GM18507 (cell line): ENCODE measurements at places on chromosomes 2 and 18.

- no peak for DNase-seq
Observed at GRCh38 chr2:149169656-149170055, 131.2 kb downstream of the LYPD6B start.

DNA sequence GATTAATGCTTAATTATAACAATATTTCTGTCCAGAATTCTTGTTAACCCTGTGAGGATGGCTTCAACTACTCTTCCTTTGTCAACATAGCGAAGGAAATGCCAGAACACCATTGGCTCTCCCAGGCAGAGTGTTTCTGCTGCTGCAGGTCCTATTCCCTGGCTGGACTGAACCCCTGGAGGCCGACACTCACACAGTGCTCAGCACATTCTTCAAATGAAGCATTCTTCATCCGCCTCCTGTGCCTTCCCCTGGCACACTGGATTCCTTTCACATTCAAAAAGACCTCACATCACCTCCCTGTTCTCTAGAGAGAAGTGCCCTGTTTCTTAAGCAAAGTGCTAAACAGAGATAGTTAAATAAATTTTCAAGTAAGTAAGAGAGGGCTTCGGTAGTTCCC, 187.3 kb upstream of the MSH6 start:
- DNase-seq = no peak

GRCh38 chr2:9282128-9283112, 75.8 kb downstream of the ASAP2 start:
- no peak for DNase-seq

- no peak for DNase-seq
Observed at GRCh38 chr2:128384956-128385355, 66.3 kb upstream of the HS6ST1 start.

- no peak for DNase-seq
Observed at GRCh38 chr2:225590932-225591331, 191.4 kb downstream of the NYAP2 start.

- no peak for DNase-seq
Observed at GRCh38 chr2:72191441-72191840, 43.8 kb upstream of the CYP26B1 start.

GRCh38 chr2:195520671-195521155, 136.3 kb upstream of the SLC39A10 start:
- DNase-seq = no peak

DNA sequence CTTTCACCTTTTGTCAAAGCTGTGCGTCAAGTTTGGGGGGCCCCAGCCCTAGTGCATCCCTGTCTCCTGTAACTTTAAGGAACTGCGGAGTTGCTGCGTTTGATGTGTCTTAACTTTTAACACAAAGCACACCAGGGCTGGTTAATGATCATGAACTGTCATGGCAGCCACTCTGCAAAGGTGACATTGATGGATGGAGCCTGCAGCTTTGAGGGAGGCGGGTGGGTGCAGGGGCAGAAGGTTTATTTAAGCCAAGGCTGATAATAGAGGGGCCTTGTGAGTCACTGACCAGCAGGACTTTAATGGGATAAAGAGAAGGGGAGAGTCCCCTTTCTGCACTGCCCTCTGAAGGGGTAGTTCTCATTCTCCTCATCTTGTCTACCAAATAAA, 190.2 kb upstream of the GATA6 start:
- DNase-seq = no peak

GRCh38 chr2:122156176-122156890, 400.9 kb downstream of the TSN start:
- no peak for DNase-seq

- no peak for DNase-seq
Observed at GRCh38 chr2:177053038-177053437, 159.6 kb upstream of the HNRNPA3 start.

DNA sequence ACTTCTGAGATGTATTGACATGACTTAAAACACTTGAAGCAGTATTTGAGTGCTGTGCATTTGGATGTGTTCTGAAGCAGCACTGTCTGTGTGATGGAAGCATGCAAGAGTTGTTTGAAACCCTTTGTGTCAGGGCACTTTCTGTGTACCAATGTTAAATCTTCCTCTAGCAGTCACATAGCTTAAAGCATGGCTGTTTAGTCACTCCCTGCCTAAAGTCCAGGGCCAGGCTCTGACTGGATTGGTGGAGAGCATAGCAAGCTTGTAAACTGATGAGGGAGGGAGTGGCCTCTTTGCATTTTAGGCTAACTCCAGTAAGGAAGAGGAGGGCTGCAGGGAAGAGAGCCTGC, 73.5 kb downstream of the MYO1B start:
- no peak for DNase-seq

- DNase-seq = no peak
Observed at GRCh38 chr2:33392366-33392765, 84.1 kb upstream of the RASGRP3 start.

DNA sequence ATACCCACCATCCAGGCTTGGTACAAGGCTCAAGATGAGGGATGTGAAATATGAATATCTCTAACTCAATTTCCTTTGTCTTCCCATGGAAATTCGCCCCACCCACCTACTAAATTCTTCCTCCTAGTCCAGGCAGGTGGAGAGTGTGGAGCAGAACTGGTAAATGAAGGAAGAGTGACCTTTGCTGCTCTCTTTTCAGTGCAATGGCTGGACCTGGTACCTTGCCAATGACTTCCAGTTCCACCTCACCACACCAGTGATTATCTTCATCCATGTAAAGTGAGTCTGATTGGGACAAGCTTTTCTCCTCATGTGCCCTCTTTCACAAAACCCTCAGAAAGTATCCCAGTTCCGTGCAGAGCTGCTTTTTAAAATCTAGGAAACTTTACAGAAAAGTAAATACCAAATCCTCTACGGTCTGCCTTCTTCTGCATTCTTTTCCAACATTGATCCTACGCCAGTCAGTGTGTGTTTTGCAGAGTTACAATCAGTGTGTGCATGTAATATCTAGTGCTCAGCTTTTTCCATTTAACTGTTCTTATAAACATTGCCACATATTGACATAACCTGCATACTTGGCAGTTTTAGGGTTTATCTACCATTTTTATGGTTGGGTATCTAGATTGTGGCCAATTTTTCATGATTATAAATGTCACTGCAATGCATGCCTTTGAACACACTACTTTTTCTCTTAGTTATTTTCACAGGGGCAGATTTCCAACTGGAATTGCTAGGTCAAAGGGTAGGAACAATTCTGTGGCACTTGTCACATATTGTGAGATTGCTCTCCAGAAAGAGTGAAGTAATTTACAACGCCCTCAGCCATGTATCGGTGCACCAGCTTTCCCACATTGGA, 86.5 kb upstream of the SEC11C start:
- no peak for DNase-seq

- DNase-seq = no peak
Observed at GRCh38 chr18:23547846-23548245, 38.5 kb downstream of the NPC1 start.

DNA sequence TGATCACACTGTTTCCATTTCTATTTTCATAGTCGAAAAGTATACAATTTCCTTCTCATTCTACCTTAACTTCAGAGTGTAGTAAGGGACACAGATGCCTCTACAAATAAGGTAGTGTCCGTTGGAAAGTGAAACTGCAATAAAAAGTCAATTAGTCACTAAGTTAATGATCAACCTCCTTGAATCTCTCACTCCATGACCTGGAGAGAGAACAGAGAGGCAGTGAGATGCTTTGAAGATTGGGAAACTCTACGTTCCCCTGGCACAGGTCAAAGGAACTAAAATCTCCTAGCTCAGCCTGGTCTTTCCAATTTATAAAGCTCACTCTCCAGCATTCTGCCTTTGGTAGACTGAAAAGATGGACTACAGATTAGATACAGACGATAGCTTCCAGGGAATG, 153.8 kb upstream of the ACAA2 start:
- no peak for DNase-seq

DNA sequence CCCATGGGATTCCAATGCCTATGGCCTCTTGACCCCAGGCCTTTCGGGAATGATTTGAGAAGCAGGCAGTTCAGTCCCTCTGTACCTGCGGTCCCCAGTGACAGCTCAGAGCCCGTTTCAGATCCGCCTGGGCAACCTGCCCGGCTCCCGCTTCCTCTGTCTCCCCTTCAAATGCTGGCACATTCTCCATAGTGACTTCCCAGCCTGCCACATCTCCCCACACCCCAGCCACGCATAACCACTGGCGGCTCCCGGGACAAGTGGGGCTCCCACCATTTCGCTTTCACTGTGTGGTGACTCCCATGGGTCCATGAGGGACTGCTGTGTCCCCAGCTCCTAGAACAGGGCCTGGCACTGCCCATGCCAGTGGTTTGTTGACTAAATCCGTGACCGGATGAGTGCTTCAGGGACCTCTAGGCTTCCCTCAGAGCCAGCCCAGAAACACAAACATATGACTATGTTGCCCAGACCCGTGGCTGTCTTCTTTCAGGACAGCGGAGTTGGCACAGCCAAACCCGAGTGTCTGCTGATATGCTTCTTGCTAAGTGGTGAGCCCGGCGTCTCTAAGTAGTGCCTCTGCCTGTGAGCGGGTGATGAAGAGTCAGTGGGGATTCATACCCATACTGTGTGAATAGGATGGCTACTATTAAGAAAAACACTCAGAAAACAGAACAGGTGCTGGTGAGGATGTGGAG, 91.2 kb downstream of the GLI2 start:
- DNase-seq = no peak

GRCh38 chr2:103363639-103364038, 601.8 kb downstream of the TMEM182 start:
- no peak for DNase-seq

GRCh38 chr2:197310271-197310985, at the start of gene ANKRD44:
Gene ANKRD44, minus strand, starts transcription at chr2:197310780. Its CDS starts 176 bp downstream, at chr2:197310604.
- DNase-seq = peak; percentile 70

- DNase-seq = no peak
Observed at GRCh38 chr2:160924936-160925353, 235.3 kb upstream of the TANK start.

- no peak for DNase-seq
Observed at GRCh38 chr2:237296756-237297155, 117.2 kb downstream of the COL6A3 start.

GRCh38 chr2:38959938-38960608, 70.4 kb downstream of the ARHGEF33 start:
- DNase-seq = peak; percentile 62

- no peak for DNase-seq
Observed at GRCh38 chr2:133755480-133756300, 187.4 kb upstream of the NCKAP5 start.

GRCh38 chr2:30336084-30336483, 104.8 kb downstream of the LBH start:
- DNase-seq = no peak

DNA sequence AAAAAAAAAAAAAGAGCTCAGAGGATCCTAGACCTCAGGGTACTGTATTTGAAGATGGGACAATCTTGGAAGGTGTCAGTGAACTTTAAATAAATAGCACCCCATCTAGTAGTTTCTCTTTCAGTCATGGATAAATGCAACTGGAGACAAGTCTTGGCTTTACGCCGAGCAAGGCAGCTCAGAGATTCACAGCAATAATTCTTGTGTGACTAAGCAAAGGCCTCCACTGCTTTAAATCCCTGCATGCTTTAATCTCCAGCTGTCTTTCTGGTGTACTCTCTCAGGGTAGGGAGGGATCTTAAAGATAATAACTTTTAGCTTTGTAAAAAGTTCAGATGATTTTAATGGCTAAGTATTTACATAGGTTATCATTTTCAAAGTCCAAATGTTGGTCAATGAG, 36.3 kb downstream of the NRXN1 start:
- DNase-seq = no peak

DNA sequence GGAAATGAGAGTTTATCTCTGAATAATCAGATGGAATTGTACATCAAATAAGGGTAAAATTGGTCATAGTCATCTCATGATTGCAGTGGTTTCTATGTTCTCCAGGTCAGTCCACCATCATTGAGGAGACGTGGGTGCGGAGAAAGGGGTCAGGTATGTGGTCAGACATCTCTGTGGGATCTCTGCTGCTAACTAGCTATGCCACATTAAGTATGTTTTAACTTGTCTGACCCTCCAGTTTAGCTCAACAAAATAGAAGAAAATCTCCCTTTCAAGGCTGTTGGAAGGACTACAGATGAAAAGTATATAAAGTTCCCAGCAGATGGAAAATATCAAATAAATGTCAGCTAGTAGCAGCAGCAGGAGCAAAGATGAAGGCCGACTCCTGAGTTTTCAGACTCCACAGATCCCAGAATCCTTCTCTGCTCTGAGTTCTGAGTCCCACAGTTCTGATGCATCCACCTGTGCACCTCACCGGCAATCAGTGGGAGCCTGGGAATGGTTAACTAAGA, 106.6 kb upstream of the CYP1B1 start:
- no peak for DNase-seq

- DNase-seq = no peak
Observed at GRCh38 chr2:12498704-12499103, 218.0 kb upstream of the TRIB2 start.

GRCh38 chr2:171490577-171490976, 31.7 kb upstream of the CYBRD1 start:
- no peak for DNase-seq

DNA sequence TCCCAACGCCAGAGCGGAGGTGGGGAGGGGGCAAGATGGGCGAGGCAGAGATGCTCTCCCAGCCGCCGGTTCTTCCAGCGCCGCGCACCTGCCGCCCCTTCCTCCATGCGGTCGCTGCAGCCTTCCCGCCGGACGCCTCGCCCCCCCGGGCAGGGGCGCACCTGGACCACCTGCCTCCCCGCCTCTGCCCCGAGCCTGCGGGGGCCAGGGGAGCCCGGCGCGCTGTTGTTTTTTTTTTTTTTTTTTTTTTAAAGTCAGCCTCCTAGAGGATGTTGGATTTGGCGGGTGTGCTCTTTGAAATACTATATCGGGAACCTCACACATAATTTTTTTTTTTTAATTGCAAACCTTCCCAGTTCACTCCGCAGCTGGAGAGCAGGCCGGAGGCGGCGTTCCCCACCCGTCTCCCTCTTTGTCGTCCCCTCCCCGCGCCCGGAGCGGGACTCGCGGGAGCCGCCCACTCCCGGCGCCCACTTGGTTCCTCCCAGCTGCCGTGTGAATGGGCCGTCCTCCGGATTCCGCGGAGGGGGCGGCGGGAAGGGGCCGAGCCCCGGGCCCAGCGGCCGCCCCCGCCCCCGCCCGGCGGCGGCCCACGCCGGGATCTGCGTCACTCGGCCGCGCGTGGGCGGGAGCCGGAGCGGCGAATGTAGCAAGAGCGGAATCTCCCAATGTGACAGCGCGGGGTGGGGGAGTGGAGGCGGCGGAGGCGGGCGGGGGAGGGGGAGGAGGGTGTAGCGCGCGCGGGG, 421 bp upstream of the NAB1 start:
- peak; percentile 76 for DNase-seq

GRCh38 chr18:45221363-45221762, 393.9 kb upstream of the SLC14A2 start:
- DNase-seq = no peak
